Activated CD4-positive, alpha-beta T cell treated with anti-CD3 and anti-CD28 coated beads for 24 hours (primary cell): ENCODE measurements at places on chromosomes 12 and 14.

- no peak for DNase-seq
Measured at GRCh38 chr12:109925185-109925840, 25.2 kb downstream of the TCHP start.

DNA sequence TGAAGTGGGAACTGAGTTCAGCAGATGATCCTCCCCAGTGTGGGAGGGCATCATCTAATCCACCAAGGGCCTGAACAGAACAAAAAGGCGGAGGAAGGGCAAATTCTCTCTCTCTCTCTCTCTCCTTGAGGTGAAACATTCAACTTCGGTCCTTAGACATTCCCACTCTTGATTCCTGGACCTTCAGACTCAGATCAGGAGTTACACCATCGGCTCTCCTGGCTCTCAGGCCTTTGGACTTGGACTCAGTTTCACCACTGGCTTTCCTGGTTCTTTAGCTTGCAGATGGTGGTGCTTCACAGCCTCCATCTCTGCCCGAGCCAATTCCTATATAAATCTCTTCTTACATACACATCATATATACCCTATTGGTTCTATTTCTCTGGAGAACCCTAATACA is 73.2 kb downstream of the SPPL3 start:
- no peak for DNase-seq

GRCh38 chr12:82673698-82674097 is 13.0 kb upstream of the TMTC2 start:
- DNase-seq: no peak

DNA sequence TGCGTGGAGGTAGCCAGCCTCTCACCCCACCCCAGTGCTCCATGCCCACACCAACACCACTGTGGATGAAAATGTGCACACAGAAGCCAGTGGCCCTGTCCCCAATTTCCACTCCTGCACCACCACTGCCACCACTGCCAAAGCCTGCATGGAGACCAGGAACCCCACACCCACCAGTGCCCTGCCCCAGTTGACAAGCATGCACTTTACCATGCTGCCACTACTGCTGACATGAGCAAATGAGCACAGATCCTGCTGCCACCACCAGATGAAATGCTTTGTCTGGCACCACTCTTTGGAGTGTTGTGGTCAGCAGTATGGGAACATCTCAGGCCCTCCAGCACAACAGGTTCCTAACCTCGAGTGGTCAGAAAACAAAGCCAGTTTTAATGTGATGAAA is 104.1 kb downstream of the ATXN7L3B start:
- DNase-seq: no peak

- no peak for DNase-seq
Measured at GRCh38 chr14:104194016-104194415, 55.6 kb downstream of the KIF26A start.

DNA sequence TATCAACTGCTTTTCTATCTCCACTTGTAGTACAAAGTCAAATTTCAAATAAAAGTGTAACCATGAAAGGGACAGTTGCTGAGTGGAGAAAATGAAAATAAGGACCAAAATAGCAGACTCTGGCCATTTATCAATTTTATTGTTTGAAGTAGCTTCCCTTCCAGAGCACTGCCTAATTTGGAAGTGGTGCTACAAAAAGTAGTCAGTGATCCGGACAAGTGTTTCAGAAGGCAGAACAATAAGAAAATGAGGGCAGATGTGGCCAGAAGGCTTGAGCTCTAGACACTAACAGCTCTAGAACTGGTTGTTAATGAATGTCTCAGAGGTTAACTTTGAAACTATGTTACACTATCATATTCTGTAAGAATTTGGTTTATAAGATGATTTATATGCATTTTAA is 48.9 kb downstream of the ABCC9 start:
- no peak for DNase-seq

DNA sequence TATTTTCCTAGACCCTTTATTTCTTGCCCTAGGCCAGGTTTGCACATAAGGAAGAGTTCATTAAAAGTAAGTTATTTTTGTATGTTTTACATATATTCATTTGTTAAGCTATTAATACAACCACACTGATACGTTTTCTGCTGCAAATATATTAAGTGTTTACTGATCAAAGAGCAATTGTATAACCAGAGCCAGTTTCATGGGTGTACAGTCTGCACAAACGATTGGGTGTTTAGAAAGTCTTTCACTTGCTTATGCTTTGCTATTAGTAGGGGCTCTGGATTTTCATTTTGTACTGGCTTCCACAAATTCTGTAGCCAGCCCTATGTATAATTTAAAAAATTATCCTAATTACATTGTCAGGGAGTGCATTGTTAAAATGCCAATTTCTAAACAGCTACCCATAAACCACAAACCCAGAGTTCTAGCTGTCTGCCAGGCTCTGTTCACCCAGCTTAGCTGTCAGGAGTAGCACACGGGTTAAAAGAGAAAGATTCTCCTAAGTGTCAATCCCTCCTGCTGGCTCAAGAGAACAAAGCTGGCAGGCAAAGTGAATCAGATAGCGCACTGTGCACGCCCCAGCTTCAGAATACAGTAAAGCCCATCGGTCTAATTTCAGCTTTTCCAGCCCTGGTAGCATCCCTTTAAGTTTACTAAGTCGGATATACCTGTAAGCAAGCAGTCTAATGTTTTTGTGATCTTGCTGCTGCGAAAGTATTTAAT is 151.0 kb upstream of the LMO3 start:
- DNase-seq: no peak

GRCh38 chr14:93343797-93344196 is 3.2 kb upstream of the COX8C start:
- DNase-seq: no peak

GRCh38 chr12:113598815-113599406 is 127.2 kb upstream of the LHX5 start:
- DNase-seq: no peak

DNA sequence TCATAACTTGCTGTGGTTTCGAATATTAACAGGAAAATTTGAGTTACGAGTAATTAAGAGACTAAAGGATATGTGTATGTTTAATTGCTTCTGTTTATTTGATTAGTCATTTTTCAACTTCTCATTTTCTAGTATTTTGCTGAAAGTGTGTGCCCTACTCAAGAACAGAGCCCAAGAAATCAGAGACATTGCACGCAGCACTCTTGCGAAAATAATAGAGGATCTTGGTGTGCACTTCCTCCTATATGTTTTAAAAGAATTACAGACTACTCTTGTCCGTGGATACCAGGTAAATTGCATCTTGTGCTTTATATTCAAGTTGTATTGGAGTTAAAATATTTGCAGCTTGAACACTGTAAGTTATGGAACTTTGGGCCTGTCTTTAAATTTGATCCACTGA is 50.8 kb downstream of the ARL1 start:
- no peak for DNase-seq

DNA sequence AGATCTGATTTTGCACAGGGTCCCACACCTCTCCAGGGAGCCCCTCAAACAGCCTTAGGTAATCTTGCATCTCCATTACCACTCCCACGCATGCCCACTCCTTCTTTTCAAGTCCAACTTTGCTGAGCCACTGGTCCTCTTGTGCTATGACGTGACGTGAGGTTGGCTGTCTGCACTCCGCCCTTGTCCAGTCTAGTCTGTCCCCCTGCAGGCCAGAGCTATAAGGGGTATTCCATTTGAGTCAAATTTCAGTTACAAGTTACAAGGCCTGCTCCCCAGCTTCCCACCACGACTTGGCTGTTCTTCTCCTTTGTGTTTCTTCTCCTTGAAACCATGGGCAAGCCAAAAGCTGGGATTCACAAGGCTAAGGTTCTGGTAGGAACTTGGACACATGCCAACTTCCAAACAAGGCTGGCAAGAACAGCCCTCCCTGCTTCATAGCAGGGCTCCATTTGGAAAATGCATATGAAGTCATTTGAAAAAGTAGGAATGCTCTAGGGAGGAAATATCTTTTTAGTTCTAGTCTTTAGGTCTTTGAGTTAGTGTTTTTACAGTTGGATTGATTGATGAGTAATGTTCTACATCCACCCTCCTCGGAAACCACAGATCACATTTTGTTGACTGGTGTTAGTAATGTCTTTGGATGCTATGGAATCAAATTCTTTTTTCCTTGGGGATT is 49.1 kb downstream of the KCNA1 start:
- DNase-seq: no peak

GRCh38 chr12:114747012-114747858 is 63.3 kb upstream of the TBX3 start:
- no peak for DNase-seq

DNA sequence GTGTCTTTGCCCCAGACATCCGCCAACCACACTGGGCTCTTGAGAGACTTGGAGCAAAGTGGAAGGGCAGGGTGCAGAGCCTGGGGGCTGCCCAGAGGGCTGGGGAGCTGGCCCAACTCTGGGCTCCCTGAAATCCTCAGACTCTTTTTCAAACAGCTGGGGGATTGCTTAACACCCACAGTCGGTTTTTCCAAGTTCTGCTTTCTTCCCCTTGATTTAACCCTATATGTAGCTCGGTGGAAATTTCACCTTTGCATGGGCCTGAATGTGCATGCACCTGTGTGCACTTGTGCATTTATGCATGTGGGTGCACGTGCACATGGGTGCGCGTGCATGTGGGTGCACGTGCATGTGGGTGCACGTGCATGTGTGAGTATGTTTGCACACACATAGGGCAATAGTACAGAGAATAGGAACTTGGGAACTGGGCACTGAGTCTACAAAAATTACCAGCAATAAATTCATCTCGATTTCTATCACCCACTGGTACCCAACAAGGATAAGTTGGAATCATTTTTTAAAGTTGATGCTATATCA is 52.3 kb upstream of the RFLNA start:
- DNase-seq: no peak

DNA sequence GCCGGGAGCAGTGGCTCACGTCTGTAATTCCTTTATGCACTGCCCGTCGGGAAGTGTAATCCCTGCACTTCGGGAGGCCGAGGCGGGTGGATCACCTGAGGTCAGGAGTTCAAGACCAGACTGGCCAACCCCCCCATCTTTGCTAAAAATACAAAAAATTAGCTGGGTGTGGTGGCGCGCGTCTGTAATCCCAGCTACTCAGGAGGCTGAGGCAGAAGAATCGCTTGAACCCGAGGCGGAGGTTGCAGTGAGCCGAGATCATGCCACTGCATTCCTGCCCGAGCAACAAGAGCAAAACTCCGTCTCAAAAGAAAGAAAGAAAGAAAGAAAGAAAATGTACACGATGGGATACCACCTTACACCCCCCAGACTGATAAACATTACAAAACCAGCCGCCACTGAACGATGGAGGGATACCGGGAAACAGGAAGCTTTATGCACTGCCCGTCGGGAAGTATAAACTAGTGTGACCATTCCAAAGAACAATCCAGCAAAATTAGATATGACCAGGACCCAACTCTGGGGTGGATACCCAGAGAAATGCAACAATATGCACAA is 1.1 kb downstream of the ABCD4 start:
- no peak for DNase-seq

DNA sequence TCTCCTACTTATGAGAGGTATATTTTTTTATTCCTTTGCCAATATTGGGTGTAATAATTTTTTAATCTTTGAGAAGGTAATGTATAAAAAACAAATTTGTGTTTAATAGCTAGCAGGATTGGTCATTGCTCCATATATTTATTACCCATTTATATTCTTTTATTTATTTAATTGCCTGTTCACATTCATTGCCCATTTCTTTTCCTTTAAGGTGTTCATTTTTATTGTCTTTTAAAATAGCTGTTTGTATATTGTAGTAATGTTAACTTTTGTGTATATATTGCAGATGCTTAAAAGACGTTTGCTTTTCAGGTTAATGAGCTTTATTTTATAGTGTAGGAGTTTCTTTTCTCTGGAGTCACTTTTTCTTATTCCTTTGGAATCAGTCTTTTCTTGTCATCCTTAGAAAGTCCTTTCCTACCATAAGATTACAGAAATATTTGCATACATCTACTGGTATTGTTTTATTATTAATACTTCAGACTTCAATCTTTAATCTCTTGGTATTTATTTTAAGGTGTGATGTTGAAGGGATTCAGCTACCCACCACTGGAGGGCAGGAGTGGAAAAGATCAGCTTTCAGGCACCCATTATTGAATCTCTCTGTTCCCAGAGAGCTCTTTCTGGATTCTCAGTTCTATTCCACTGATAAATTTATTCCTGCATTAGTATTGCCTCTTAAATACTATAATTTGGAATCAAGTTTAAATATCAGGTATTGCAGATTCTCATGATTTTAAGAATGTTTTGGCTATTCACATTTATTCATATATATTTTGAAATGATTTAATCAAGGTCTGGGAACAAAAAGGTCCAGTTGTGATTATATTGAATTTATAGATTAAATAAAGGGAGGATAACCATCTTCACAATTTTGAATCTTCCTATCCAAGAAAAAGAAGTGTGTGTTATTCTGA is 17.3 kb downstream of the PPM1A start:
- DNase-seq: no peak

DNA sequence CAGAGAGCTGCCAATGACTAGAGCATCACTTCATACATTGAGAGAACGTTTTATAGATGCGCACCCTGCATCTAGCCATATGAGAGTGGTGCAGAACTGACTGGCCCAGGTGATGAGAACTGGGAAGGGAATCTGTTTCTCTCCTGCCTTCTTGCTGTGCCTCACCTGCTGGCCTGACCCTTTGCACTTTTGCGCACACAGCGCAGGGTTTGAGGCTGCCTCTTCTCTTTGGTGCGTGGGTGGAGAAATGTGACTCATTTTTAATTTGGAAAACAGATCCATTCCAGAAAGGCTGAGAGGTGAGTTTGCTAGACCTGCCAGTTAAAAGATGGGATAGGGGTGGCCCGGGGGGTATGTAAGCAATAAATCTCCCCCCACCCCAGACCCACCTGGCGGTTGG is 453 bp upstream of the ESRRB start:
- no peak for DNase-seq

DNA sequence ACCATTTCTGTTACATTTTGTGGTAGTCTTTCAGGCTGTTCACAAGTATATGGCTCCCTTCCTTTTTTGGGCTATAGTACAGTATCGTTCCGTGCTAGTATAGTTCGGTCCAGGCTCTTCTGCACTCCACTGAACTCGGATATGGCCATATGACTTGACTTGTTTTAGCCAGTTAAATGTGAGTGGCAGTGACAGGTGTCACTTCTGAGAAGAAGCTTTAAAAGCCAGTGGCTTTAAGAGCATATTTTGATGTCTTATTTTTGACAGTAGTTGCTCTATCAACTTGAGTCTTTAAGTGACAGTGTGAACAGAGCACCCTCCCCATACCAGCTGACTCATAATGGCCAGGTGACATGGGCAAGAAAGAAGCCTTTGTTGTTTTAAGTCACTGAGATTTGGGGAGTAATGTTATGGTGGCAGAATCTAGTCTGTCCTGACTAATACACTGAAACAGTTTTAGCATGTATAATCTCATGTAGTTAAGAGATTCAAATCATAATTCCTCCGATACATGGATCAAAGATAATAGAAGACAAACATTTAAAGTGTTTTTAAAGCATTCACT is 64.6 kb downstream of the ANO4 start:
- DNase-seq: no peak

GRCh38 chr14:44099743-44100488 is 407.2 kb downstream of the FSCB start:
- no peak for DNase-seq

DNA sequence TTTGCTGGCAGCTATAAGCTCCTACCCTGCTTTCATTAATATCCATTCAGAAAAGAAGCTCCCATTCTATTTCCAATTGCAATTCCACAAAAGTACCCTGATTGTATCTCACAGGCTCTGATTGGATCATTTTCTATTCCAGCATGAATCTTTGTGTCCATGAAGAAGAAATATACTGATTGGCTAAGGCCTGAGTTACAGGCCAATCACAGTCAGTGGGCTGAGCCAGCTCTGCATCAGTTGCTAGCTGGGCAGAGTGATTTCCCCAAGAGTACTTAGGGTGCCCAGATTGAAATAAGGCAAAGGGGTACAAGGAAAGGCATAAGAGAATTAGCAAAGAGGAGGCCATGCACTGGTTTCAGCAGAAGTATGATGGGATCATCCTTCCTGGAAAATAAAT is 14.4 kb downstream of the ART4 start:
- DNase-seq: no peak
